ENCODE measurements at places on chromosomes 11 and 22. TPM values are rescaled to one million over a fixed set of nuclear protein-coding genes. Genes with fewer than 3 reads are reported as not detected.

- no peak for DNase-seq
These were observed 68.4 kb downstream of the IGLL5 start for GRCh38 chr22:22955866-22956535.

DNA sequence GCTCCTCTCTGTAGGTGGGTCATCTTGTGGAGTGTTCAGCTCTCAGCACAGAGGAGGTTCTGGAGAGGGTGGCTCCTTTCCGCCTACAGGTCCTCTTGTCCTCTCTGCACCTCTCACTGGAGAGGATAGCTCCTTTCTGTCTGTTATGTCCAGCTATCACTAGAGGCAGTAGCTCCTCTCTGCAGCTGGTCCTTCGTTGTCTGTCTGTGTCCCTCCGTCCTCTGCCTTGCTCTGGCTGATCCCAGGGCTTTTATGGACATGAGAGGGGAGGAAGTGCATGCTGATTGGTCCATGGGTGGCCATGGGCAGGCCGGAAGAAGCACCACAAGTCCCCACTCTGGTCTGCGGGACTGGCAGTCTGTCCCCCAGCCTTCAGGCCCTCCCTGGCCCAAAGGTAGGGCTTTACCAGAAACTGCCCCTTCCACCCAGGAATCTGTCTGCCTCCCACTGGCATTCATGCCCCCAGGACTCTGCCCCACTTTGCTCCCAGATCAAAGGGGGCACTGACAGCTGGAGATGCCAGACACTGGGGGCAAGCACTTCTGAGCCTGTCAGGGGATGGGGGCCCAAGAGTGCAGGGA lies 38.6 kb upstream of the CALCB start:
- DNase-seq = no peak

GRCh38 chr11:127126986-127127385 lies 126.4 kb upstream of the KIRREL3 start:
- no peak for DNase-seq

- no peak for DNase-seq
These were observed 7.3 kb upstream of the SGSM3 start for GRCh38 chr22:40363059-40363458.

- DNase-seq = no peak
These were observed 86.5 kb downstream of the WNT11 start for GRCh38 chr11:76119779-76120178.

DNA sequence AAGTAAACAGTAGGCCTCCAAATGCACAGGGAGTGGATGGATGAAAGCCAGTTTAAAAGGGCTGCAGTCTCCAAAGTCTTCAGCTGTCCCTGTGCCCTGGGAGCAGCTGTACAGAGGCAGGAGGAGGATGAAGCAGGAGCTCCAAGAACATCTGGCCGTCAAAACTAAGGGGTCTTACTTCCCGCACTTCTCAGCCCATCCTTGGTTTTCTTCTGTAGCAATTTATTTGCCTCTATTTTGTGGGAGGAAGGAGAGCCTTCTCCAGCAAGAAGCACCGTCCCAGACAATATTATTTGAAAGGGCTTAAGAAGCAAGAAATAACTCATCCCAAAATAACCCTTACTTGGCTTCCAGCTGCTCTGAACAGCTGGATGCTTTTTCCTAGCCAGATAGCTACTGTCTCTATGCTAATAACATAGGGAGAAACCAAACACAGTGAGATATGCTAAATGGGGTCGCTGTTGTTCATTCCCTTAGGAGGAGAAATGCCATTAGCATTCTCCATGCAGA lies 133.2 kb downstream of the SPATA19 start:
- DNase-seq = no peak

Gene ASPHD2
- 10.6 TPM for total RNA-seq

Gene C11orf21
- total RNA-seq = not detected

Gene RIBC2
- not detected for total RNA-seq

Data from GM12878 (cell line).